Activated CD4-positive, alpha-beta T cell treated with anti-CD3 and anti-CD28 coated beads, Interleukin-2, amount 50 U/mL, for 48 hours (primary cell): ENCODE measurements at places on chromosomes 4 and X.

DNA sequence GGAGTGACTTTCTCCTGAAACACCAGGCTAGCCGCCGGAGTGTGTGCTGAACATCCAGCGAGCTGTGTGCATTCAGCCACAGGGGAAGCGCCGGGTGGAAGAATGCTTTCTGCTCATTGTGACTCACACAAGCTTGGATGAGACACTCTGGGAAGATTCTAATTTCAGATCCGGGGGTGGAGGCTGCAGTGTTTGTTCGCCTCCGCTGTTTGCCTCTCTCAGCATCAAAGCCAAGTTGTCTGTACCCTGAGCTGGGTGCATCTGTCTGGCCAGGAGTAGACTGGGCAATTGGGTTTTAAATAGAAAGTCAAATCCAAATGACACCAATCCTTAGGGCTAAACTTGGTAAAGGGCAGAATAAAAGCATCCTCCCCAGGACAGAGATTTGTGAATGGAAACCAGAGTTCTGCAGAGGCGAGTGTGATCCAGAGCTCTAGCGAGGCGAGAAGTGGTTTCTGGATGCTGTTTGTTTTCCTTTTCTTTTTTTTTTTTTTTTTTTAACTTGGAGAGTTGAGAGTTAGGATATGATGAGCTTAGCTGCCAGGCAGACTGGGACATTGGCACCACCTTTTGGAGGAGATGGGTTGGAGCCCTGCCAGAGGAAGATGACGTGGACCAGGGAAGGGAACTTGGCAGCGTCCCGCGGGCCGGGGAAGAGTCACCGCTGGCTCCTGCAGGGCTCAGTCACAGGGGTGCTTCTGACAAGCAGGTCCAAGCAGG, 196.0 kb upstream of the PSAPL1 start:
- no peak for DNase-seq

DNA sequence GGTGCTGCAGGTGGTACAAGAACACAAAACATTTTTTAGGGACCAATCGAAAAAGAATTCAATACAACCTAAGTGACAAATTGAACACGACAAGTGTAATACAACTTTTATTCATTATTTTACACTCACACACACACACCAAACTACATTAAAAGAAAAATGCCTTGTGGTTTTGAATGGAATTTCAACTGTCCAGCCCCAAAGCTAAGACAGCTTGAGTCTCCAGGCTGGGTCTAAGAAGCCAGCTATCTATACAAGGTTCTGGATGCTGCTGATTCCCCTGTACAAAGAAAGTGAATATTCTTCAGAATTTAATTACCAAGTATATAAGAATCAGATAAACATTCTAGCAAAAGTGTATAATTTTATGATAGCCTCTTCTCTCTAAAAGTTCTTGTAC, 118.2 kb downstream of the PPP3CA start:
- no peak for DNase-seq

- no peak for DNase-seq
These were observed 93.8 kb downstream of the HDAC8 start for GRCh38 chrX:72478853-72479252.

GRCh38 chr4:135015771-135016170, 814.2 kb upstream of the PABPC4L start:
- DNase-seq, result no peak

DNA sequence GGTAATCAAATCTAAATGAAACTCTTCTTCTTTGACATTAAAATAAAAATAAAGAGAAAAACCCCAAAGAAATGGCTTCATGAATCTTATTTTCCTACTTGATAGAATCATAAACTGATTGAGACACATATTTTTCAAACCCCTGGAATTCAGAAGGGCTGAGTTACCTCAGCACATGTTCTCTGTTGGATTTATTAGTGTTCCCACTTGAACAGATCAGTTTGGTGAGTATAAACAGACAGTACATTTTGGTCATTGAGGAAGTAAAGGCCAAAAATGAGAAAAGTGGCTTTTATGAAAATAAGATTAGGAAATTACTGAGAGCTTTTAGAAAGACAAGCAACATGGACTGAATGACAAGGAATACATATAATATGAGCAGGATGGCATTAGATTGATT, 620.4 kb downstream of the ANKRD50 start:
- no peak for DNase-seq

DNA sequence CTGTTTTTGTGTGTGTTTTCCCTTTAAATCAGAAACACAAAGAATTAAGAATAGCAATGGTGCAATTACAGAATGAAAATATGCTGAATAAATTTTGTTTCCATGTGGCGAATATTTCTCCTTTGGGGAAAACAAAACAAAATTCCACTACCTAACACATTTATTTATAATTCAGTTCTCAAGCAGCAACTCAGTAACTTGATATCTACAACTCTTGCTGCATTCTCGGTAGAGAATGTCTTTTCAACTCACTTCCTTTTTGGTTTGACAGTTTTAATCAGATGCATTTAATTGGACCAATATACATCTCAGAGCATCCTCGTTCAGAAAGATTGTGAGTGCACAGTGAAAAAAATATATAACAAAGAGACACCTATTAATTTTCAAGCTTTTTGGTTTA, 30.8 kb downstream of the ZNF827 start:
- DNase-seq, result no peak

- DNase-seq, result no peak
These were observed 45.9 kb downstream of the CDKL5 start for GRCh38 chrX:18471296-18471695.

DNA sequence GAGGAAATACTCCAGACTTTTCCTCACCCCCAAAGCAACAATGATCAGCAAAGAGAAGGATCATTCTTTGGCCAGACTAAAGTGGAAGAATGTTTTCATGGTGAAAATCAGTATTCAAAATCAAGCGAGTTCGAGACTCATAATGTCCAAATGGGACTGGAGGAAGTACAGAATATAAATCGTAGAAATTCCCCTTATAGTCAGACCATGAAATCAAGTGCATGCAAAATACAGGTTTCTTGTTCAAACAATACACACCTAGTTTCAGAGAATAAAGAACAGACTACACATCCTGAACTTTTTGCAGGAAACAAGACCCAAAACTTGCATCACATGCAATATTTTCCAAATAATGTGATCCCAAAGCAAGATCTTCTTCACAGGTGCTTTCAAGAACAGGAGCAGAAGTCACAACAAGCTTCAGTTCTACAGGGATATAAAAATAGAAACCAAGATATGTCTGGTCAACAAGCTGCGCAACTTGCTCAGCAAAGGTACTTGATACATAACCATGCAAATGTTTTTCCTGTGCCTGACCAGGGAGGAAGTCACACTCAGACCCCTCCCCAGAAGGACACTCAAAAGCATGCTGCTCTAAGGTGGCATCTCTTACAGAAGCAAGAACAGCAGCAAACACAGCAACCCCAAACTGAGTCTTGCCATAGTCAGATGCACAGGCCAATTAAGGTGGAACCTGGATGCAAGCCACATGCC, 89.7 kb downstream of the TET2 start:
- DNase-seq, result no peak

DNA sequence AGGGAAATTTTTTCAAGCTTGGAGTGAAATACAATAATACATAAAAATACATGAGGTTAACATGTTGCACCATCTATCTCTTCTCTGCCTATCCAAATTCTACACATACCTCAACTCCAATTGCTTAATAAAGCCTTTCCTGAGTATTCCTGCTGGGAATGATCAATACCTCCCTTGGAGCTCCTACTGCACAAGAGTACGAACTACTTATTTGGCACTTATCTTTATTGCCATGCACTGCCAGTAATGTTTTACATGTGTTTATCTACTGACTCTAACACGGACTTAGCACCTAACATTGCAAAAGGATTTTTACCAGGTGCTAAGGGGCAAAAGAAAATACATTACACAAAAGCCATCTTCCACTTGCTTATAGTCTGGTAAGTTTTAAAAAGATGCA, 80.2 kb downstream of the ADGRA3 start:
- DNase-seq, result no peak

- DNase-seq, result no peak
These were observed 1.7 kb upstream of the METTL14 start for GRCh38 chr4:118683513-118683912.

DNA sequence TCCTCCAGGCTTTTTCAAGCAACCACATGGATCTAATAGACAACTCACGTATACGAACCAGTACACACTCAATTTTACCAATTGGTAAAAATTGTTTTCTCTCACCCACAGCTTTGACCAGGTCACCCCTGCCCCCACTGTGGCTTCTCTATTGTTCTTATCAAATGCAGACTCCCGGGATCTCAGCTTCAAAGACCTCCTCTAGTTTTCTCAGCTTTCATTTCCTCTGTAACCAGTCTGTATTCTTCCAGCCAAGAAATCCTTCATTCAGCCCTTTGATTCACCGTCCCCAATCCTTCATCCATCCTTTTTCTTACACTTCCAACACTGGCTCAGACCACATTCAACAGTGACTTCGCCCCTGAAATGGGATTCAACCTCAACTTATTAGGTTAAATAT, 120.7 kb downstream of the CORIN start:
- no peak for DNase-seq

DNA sequence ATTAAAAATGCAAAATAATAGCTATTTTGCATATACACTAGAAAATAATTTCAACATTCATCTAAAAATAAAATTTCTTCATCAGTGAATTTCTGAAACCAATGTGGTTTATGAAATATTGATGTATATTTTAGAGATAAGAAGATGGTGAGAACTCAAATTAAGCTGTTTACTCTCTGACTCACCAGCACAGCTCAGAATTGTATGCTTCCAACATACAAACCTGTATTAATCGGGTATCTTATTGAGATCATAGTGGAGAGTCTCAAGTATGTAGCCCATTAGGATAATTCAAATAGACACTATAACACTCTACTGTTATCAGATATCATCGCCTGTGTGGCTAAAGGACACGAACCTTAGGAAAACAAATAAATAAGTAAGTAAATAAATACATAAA, 899.5 kb upstream of the INTU start:
- no peak for DNase-seq

GRCh38 chrX:17563076-17563475, 174.2 kb upstream of the SCML1 start:
- DNase-seq, result no peak

GRCh38 chrX:123803331-123803983, 56.4 kb upstream of the XIAP start:
- DNase-seq, result no peak

DNA sequence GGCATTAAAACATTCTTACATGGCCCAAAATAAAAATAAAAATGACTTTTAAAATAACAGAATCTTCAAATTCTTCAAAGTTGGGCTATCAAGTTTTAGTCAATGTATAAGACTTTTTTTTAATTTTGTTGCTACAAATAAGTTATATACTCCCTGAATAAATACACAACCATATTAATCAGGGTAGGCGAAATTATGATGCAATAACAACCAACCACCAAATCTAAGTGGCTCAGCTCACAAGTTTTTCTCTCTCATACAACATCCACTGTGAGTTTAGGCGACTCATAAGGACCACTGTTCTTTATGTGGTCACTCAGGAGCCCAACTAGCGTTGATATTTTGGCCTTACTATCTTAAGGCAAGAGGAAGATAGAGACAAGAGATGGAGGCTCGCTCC, 11.2 kb downstream of the NEUROG2 start:
- no peak for DNase-seq

- no peak for DNase-seq
These were observed 44.2 kb downstream of the JAKMIP1 start for GRCh38 chr4:6155996-6156750.

DNA sequence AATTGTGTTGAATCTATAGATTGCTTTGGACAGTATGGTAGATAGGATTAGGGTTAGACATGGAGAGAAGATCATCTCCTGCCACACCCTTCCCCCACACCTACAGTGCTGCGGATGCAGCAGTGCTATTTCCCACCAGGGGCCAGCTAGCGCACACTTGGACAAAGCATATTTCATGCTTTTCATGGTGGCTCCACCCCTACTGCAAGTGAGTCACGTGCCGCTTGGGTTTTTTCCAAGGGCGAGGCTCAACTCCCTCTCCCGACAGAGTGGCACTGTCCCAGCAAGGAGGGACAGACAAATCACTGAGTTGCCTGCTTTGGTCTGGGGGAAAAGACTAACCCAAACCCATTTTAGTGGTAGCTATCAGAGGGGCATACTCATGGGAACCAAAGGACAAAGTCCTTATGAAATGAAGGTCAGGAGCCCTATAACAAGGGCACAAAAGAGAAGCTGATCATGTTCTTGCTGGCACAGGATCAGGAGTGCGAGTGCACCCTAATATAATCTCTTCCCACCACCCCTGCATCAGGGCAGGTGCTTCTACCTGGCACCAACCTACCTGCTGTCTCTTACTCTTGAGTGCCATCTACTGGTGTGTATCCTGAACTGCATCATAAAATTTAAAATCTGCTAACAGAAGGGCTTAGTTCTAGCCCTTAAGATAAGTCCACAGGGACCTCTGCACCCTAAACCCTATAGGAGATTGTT, 55.1 kb upstream of the PGAM4 start:
- no peak for DNase-seq

DNA sequence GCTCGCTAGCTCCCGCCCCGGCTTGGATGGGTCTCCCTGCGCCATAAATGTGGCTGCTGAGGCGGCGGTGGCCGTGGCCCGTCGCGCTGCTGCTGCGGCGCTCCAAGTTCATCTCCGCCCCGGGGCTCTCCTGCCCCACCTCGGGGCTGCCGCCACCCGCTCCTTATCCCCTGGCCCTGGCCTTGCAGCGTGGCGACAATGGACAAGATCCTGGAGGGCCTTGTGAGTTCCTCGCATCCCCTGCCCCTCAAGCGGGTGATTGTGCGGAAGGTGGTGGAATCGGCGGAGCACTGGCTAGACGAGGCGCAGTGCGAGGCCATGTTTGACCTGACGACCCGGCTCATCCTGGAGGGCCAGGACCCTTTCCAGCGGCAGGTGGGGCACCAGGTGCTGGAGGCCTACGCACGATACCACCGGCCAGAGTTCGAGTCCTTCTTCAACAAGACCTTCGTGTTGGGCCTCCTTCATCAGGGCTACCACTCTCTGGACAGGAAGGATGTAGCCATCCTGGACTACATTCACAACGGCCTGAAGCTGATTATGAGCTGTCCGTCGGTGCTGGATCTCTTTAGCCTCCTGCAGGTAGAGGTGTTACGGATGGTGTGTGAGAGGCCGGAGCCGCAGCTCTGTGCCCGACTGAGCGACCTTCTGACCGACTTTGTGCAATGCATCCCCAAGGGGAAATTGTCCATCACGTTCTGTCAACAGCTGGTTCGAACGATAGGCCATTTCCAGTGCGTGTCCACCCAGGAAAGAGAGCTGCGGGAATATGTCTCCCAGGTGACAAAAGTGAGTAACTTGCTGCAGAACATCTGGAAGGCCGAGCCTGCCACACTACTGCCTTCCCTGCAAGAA, 763 bp downstream of the USP38 start:
- DNase-seq, result no peak

- DNase-seq, result no peak
These were observed 150.0 kb upstream of the HPGD start for GRCh38 chr4:174672276-174672675.

GRCh38 chrX:64150775-64151174, 54.7 kb downstream of the AMER1 start:
- DNase-seq, result no peak

GRCh38 chr4:59387759-59388758, 1812.1 kb upstream of the ADGRL3 start:
- DNase-seq, result no peak

- no peak for DNase-seq
These were observed 348.3 kb downstream of the PCDH7 start for GRCh38 chr4:31068257-31069075.

- DNase-seq, result no peak
These were observed 17.5 kb upstream of the JAKMIP1 start for GRCh38 chr4:6217716-6218381.

GRCh38 chr4:7822137-7822505, 117.5 kb downstream of the AFAP1 start:
- DNase-seq, result no peak

- no peak for DNase-seq
These were observed 96.4 kb downstream of the CPZ start for GRCh38 chr4:8688908-8689445.
